ENCODE measurements at places on chromosomes 1 and 21. TPM values are rescaled to one million over a fixed set of nuclear protein-coding genes. Genes with fewer than 3 reads are reported as not detected.

GREM2 gene
- 8.8 TPM for total RNA-seq

TRPM2 gene
- 5.9 TPM for total RNA-seq

CFAP141 gene
- total RNA-seq = 3.2 TPM

DNA sequence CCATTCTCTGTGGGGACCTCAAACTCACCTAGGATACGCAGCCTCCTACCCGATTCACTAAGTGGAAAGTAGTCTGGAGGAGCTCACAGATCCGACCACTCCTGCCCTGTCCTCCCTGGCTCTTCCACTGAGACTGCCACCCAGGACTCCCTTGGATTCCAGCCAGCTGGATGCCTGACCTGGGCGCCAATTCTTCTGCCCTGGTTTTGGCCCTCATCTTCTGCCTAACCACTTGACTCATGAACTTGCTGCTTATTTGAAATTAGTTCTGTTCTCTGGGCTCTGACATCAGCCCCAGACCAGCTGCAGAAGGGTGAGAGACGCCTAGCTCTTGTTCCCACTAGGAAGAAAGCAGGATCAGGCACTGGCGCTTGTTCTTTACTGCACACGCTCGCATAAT is 48.9 kb downstream of the SLC35D1 start:
- peaks cover 12% of the 10 kb centered on the region for H3K36me3 ChIP-seq
- H3K4me3 ChIP-seq = no peak overlapping the region
- no peaks in the 10 kb centered on the region for H3K4me1 ChIP-seq
- H3K27ac ChIP-seq = no peak overlapping the region
- no peak for DNase-seq

- no peaks in the 10 kb centered on the region for H3K36me3 ChIP-seq
- no peak for DNase-seq
- H3K27ac ChIP-seq = no peak overlapping the region
Measured at GRCh38 chr21:25656412-25656811, 17.4 kb downstream of the JAM2 start.

DNA sequence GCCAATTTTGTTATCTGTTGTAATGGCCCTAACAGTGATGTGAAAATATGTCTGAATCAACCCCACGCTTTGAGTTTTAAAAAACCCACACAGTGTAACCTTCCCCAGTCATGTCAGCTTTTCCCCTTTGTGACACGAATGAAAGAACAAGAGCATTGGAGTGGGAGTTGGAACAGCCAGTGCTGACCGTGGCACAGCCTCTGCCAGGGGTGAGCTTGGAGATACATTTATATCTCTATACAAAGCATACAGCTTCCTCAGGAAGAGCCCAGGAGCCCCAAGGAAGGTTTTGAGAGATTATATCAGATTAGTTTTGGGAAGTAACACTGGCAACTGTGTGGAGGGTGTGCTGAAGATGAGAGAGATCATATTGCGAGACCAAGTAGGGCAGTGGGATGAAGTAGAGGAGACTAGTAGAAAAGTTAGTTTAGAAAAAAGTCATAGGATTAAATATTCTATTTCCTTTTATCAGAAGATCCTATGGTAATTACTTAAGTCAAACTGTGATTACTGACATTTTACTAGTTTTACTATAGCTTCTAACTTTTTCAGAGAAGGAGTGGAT is 15.9 kb downstream of the LRRC8B start:
- H3K27ac ChIP-seq = no peak overlapping the region
- H3K4me3 ChIP-seq = no peak overlapping the region
- no peaks in the 10 kb centered on the region for H3K36me3 ChIP-seq
- H3K4me1 ChIP-seq = no peaks in the 10 kb centered on the region
- H3K27me3 ChIP-seq = no peaks in the 10 kb centered on the region

- no peaks in the 10 kb centered on the region for H3K27me3 ChIP-seq
- DNase-seq = peak; percentile 62
- no peak overlapping the region for H3K4me3 ChIP-seq
- no peaks in the 10 kb centered on the region for H3K4me1 ChIP-seq
- no peaks in the 10 kb centered on the region for H3K36me3 ChIP-seq
- no peak overlapping the region for H3K27ac ChIP-seq
Measured at GRCh38 chr1:80892539-80892938, 908.2 kb upstream of the ADGRL2 start.

- no peaks in the 10 kb centered on the region for H3K27me3 ChIP-seq
- H3K27ac ChIP-seq = no peak overlapping the region
- no peaks in the 10 kb centered on the region for H3K36me3 ChIP-seq
- H3K4me3 ChIP-seq = no peak overlapping the region
- DNase-seq = no peak
Measured at GRCh38 chr1:82299656-82300055, 498.9 kb downstream of the ADGRL2 start.

GRCh38 chr1:164999146-164999545 is 357.4 kb downstream of the LMX1A start:
- H3K27ac ChIP-seq = no peak overlapping the region
- no peaks in the 10 kb centered on the region for H3K36me3 ChIP-seq
- no peak overlapping the region for H3K4me3 ChIP-seq

DNA sequence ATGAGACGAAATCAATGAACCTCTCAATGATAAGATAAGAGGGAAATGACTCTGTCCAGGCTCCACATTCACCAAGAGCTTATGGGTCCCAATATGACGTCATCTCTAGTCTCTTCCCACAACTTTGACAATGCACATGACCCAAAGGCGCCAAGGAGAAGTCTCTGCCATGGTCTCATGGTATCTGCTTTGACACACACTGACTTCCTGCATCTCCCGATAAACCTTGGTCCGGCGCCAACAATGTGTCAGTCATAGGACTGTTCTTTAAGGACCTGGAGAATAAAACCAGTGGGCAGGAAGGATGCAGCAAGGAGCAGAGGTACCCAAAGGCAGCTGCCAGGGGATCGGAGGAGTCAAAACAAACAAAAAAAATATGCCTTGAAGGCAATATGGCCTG is 46.9 kb upstream of the TMEM51 start:
- H3K4me3 ChIP-seq = no peak overlapping the region
- H3K4me1 ChIP-seq = no peaks in the 10 kb centered on the region
- H3K36me3 ChIP-seq = peaks cover 7% of the 10 kb centered on the region

GRCh38 chr1:235999259-235999925 is 65.5 kb downstream of the NID1 start:
- H3K36me3 ChIP-seq = no peaks in the 10 kb centered on the region
- H3K27me3 ChIP-seq = no peaks in the 10 kb centered on the region
- no peaks in the 10 kb centered on the region for H3K4me1 ChIP-seq

DNA sequence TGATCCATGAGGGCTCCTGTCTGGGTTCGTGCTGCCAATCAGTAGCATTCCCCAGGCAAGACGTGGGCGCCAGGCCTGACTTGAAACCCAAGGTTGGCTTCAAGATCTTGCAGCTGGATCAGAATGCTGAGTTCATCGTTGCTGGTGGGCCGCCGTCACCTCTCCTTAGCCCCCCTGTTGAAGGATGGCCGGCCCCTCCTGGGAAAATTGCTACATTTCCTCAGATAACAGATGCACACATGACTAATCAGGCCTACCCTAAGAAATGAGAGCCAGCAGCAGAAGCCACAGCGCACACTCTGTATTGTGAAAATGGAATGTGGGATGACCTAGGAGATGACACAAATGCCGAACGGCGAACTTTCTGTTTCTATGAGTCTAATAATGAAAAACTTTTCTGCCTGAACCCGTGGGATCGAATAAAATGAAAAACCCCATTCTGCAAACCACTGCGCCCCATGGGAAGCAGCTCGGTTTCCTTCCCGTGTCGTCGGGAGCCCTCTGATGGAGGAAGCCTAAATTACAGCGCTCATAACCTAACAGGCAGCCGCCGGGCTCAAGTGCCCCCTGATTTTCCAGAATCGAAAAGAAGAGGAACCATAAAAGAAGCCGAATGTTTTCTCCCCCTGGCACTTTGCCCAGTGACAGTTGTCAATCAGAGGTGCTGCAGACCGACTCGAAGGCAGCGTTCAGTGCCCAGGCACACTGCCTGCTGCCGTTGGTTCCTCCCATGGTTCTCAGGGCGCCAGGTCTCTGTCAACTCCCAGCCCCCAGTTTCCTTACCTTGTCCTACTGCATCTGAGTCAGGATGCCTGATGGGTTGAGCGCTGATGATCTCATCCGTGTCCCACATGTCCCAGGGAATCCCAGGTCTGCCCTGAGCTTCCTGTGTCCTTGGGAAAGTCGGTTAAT is 38.2 kb upstream of the H6PD start:
- H3K27me3 ChIP-seq = peaks cover 3% of the 10 kb centered on the region
- H3K4me1 ChIP-seq = peaks cover 15% of the 10 kb centered on the region
- H3K4me3 ChIP-seq = no peak overlapping the region
- peak; percentile 85 for DNase-seq
- no peaks in the 10 kb centered on the region for H3K36me3 ChIP-seq

DNA sequence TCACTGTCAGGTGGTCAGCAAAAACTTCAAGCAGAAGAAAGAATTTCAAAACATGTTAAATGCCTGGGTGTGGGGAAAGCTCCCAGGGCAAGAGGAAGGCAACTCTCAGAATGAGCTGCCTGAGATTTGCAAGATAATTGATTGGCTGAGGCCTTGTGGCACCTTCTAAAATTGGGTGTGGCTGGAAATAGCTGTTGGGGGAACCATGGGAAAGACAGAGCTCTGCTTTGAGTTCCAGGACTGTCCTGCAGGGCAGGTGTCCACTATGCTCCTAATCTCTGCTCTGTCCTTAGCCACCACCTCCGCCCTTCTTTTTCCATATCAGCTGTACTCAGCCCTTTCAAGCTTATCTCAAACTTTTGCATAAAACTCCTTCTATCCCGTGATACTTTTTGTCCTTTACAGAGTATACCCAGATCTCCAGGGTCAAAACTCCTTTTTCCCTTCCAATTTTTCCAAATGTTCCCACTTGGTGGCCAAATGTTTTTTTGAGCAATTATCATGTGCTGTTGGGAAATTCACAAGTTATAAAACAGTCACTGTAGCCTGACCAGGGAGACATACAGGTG is 23.8 kb upstream of the PPP2R5A start:
- H3K4me3 ChIP-seq = no peak overlapping the region
- no peak for DNase-seq
- no peaks in the 10 kb centered on the region for H3K4me1 ChIP-seq
- no peaks in the 10 kb centered on the region for H3K27me3 ChIP-seq
